ENCODE measurements at places on chromosomes 4 and X.

DNA sequence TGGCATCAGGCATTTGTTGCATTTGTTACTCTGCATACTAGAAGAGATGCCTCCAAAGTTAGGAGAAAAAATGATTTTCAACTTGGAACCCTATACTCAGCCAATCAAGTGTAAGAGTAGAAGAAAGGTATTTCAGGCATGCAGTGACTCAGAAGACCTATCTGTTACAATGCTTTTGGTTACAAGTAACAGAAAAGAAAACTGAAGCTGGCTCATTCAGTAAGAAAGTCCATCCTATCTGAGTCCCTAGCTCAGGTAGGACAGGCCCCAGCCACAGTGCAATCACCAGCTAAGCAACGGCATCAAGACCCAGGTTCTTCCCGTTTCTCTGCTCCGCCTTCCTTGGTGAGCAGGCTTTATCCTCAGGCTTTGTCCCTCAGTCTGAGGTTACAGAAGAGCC lies 23.3 kb downstream of the MECP2 start:
- DNase-seq, result no peak

DNA sequence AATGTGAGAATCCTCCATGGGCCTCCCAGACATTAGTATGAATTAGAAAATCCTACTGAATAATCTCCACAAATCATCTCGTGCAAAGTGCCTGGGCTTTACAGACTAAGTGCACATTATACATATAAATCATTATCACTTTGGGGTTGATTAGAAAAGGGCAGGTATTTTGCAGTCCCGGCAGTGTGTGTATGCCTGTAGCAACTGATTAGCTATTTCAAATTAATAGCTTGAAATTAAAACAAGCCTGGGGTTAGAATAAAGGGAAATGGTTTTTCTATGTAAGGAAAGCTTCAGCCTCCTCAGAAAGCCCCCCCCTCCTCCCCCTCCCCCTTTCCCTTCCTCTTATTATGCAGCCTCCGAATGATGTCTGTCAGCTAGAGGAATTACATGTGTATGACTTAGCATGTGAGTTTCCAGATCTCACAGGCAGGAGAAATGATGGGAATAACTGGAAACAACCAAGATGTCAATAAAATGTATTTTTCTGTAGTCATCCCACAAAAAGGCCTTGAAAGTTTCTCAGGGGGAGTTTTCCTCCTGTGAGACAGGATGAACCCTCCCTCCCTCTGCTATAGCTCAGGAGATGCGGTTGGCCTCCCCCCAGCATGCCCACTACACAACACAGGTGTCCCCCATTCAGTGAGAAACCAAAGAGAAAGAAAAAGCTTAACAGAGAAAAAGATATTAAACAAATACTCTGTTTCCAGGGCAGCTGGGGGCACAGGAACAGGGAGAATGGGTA lies 41.2 kb upstream of the RASGEF1B start:
- no peak for DNase-seq

DNA sequence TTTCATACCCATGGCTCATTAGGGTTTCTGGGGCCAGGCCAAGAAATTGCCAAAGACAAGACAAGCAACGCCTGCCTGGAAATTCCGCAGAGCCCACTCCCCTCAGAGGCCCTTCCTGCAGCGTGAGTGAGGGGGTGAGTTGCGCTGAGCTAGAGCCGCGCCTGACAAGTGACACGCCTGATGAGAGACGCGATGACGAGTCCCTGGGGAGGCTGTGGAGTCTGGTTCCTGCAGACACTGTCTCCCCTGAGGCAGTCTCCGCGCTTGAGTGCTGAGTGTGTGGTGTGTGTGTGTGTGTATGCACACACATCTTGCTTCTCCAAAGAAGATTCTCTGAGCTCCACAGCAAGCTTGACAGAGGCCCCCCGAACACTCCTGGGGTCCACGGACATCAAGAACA lies 269.8 kb downstream of the BCOR start:
- DNase-seq, result no peak

DNA sequence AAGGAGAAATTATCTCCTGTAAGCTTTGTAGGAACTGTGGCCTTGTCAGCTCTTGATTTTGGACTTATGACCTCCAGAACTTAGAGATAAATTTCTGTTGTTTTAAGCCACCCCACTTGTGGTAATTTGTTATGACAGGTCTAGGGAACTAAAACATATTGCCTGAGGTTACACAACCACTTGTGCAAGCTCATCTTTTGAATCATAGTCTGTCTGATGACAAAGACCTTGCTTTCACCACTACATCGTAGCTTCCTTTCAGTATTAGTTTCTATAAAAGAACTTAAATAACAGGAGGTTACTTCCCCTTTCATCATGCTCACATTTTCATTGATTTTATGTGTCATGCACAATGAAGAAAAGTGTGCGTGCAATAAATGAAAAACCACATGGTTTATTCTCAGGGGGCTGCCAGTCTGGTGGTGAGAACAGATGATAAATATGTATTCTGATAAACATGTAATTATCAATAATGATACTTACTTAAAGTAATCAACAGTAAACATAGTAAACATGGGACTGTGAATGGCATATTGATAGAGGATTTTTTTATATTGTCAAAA lies 690.0 kb upstream of the HS3ST1 start:
- no peak for DNase-seq

DNA sequence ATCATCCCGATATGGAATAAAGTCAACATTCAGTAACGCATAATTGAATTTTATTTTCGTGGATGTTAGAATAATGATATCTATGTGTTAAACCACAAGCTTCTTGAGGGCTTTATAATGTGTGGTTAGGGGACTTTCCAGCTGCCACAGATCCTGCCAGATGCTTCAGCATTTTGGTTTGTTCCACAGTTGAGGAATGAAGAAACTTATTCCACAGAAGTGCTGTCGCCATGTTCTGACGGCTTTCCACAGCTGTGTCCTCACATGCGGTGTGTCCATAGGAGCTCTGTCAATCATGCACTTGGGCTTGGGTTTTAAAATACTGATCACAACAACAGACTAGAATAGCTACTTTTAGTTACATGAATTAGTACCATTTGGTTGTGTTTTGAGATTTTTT lies 411.9 kb downstream of the TRIML1 start:
- no peak for DNase-seq

GRCh38 chr4:33890841-33891240 lies 2353.5 kb downstream of the ARAP2 start:
- no peak for DNase-seq

GRCh38 chrX:43876680-43877079 lies 5.6 kb downstream of the MAOB start:
- DNase-seq, result no peak

GRCh38 chr4:107708225-107708624 lies 11.8 kb downstream of the PAPSS1 start:
- DNase-seq, result no peak

DNA sequence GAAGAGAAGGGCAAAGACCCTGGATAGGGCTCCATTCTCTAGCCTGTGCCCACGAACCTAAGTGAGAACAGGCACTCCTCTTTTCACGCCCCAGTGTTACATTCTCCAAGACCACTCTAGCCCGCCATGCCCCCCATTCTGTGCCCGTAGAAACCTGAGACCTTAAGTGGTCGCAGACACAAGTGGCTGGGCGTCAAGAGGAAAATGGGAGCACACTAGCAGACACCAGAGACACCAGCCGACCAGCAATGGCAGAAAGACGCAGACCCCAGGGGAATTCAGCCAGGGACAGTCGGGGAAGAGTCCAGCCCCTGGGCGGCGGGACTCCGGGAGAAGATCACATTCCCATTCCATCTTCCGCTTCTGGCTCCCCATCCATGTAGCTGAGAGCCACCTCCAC lies 2027.9 kb downstream of the PCDH7 start:
- no peak for DNase-seq

DNA sequence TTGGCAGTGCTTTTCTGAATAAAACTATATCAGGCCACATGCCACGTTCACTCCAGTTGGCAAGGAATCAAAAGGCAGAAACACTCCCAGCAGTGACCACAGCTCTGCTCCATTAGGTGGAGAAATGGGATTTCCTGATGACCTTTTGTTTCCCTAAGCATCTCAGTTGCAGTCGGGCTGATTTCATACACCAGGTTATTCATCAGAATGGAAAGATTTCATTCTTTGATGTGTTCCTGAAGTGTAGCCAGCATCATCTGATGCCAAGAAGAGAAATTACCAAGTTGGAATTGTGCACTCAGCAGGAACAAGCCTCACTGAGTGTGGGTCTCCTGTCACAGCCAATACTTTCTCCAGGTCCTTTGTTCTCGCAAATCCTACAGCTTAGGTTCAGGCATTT lies 193.7 kb downstream of the SPATA18 start:
- no peak for DNase-seq

- no peak for DNase-seq
Measured at GRCh38 chrX:31021537-31021936, 50.3 kb downstream of the FTHL17 start.

- no peak for DNase-seq
Measured at GRCh38 chr4:90093526-90093925, 33.7 kb upstream of the CCSER1 start.

- no peak for DNase-seq
Measured at GRCh38 chrX:38018766-38019425, 12.5 kb downstream of the SYTL5 start.

GRCh38 chr4:15702941-15703403 lies at the start of gene BST1:
BST1 (plus strand) TSS chr4:15703065; CDS start chr4:15703145, 80 bp downstream.
- no peak for DNase-seq

GRCh38 chrX:106177106-106177981 lies 9.2 kb downstream of the PWWP3B start:
- no peak for DNase-seq

DNA sequence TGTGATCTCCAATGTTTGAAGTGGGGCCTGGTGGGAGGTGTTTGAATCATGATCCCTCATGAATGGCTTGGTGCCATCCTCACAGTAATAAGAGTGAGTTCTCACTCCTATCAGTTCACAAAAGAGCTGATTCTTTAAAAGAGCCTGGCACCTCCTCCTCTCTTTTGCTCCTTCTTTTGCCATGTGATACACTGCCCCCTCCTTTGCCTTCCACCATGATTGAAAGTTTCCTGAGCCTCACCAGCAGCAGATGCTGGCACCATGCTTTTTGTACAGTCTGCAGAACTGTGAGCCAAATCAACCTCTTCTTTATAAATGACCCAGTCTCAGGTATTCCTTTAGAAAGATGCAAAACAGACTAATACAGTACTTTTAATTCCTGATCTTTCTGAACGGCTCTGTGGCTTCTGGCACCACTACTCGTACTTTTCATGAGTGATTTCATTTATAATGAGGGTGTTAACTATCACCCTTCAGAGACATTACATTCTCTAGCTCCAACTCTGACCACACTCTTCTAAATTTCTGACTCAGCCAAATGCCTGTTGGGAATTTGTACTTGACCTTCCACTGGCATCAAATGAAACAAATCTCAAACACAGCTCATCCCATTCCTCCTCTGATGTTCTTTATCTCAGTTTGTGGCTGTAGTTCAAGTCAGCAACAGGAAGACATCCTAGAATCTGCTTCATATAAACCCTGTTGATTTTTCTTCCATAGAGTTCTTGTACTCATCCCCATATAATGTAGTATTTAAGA lies 4.2 kb downstream of the UFSP2 start:
- DNase-seq, result no peak

GRCh38 chr4:54395013-54395527 lies 166.0 kb downstream of the PDGFRA start:
- no peak for DNase-seq

DNA sequence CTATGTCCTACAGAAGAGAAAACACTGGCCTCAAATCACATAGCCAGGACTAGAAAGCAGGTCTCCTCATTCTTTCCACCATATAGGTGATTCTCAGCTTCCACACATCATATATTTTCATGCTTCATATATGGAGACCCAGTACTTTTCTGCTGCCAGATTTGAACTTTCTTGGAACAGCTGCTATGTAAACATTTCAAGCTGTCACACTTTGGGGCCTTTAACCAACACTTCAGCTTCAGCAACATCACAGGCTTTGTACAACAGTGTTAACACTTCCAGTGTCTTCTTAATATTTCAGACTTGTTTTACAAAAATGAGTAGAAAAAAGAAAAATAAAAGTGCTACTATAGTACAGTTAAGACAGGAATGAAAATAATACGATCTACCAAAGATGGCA lies 12.6 kb downstream of the SH3RF1 start:
- DNase-seq, result no peak

GRCh38 chrX:7582191-7582590 lies 260.8 kb upstream of the VCX start:
- DNase-seq, result no peak

DNA sequence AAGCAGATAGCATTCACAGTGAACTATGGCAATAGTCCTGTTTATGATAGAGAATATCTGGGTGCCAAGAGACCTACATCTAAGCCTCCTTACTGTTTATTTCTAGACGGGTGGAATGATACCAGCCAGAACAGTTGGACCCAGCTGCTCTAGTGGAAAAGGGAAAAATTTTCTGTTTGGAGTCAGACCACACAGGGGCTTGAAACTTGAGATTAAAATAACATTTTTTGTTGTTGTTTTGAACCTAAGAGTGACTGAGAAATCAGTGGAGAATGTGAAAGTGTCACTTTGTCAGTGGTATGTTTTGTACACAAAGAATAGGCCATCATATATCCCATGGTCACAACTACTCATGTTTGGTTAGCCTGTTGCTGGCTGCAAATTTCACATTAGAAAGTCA lies 105.7 kb downstream of the AGTR2 start:
- no peak for DNase-seq

DNA sequence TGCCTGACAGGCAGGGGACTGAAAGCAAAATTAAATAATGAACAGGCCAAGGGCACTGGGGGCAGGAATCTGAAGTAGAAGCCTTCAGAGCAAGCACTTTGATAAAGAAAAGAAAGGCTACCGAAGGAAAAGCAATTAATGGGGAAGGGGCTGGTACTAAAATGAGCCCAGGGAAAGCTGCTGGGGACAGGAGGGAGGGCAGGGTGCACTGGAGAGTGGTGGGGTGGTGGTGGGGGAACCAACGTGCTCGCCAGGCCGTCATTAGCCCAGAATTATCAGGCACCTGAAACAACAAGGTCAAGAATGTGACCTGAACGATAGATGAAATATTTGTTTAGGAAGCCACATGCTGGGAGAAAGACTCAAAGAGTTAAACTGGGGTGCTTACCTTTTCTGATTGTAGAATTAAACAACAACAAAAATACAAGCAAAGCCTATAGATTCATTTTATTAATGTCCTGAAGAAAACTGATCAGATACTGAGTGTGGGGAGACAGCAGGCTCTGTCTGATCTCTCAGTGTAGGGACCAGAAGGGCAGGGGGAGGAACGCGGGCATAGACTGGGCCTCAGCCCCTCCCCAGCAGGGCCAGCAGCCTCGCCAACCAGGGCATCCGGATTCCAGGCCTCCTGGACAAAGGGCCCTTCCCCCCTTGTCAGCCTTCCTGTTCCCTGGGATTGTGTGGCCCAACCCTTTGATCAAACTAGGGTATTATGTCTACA lies 239.7 kb upstream of the KLF3 start:
- no peak for DNase-seq

DNA sequence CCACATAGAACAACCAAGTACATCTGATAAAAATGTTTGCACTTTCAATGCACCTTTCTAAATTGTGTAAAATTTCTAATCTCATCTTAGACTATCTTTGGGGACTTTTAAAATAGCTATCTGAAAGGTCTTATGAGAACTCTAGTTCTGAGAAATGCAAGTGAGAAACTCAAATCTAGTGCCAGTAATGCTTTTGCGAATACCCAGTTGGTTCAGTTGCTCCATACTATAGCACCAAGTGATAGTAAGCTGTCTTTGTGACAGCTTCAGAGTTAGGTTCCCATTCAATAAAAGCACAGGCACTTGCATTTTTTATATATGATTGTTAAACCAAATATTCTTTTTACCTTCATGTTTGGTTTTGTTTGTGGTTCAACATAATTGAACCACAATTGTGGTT lies 4.5 kb upstream of the ITM2A start:
- DNase-seq, result no peak

- DNase-seq, result no peak
Measured at GRCh38 chr4:105145156-105145902, 1.3 kb upstream of the TET2 start.

Data from stimulated activated CD4-positive, alpha-beta T cell treated with anti-CD3 and anti-CD28 coated beads, Interleukin-1b, Interleukin-23, amount 100 ng/mL, for 1 hour (primary cell).